ENCODE measurements at places on chromosomes 11 and 22.

- DNase-seq = no peak
Measured at GRCh38 chr11:57618438-57618837, 21.0 kb downstream of the SERPING1 start.

- DNase-seq = no peak
Measured at GRCh38 chr11:16814410-16815046, 76.1 kb downstream of the C11orf58 start.

DNA sequence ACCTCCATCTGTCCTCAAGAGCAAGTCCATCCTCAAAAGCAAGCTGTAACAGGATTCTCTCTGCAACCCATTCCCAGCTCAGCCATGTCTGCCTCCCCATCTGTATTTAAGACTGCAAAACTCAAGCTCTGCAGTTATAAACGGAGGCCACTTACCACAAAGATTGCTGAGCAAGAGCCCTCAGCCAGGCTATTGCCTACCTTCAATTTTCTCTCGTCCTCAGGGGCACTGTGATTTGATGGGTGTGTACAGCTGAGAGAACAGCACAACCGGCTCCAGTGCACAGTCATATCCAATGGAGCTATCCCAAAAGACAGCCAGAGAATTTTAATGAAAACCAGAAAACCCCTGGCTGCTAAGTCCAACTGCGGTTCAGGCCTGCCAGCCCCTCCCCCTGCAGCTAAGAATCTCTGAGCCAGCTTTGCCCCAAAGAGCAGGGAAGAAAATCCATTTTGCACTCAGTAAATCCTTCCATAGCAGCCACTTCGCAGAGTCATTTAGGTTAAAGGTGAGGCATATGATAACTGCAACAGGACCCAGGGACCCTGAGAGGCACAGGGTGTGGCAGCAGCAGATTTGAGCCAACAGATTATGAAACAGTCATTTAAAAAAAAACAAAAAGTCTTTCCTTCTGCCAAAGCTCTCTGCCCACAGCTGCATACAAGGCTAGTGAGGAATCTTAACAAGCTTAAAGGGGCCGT, 37.6 kb downstream of the RAB30 start:
- no peak for DNase-seq

DNA sequence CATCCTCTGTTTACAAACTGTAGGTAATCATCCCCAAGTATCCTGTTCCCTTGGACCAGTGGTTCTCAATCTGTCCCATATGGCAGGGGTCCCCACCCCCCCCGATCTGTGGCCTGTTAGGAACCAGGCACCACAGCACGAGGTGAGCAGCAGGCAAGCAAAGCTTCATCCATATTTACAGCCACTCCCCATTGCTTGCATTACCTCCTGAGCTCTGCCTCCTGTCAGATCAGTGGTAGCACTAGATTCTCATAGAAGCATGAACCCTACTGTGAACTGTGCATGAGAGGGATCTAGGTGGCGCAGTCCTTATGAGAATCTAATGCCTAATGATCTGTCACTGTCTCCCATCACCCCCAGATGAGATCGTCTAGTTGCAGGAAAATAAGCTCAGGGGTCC, 33.4 kb upstream of the EIF3M start:
- no peak for DNase-seq

DNA sequence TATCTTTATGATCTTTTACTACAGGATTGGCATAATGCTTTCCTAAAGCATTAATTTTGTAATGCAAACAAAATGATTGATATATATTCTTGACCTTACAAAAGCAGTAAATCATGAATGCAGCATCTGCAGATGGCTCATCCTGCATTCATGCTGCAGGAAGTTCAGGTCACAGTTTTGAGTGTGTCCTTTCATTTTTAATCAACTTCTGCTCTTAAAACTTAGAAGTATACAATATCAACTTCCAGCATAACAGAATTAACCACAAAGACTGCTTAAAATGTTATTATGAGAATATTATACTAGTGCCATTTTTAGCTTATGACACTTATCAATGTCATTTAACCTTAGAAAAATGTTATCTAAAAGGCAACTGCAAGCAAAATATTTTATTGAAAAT, 54.0 kb downstream of the SLC36A4 start:
- DNase-seq = no peak

DNA sequence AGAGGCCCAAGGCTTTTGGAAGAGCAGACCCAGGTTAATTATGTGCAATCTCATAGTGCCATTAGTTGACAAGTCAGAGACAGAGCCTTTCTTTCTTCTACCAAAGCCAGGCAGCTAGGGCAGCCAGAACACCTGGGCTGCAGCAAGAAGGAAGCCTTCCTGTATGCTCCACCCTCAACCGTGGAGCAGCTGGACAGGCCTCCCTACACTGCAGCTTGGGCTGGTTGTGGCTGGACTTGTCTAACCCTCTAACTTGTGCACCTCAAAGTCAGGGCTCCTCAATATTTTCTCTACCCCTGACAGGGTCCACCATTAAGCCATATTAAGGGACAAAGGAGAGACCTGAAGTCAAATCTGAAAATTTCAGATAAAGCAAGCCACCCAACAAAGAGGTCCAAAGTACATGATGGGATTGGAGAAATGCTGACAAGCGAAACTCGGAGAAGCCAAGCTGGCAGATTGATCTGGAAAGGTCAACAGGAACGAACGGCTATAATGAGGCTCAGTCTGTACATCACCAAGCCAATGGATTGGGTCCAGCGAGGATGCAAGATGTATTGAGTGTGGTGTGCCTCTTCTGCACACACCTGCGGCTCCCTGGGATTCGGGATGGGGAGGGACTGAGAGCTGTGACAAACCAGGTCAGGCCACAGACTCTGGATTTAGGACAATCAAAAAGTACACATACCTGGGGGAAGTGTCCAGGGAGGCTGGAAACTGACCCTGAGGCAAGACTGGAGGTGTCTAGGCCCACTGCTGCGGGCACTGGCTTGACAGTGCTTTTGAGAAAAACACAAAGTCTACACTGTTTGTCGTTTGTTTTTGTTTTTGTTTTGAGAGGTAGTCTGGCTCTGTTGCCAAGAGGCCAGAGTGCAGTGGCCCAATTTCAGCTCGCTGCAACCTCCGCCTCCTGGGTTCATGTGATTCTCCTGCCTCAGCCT, 11.7 kb upstream of the SLC43A3 start:
- no peak for DNase-seq

DNA sequence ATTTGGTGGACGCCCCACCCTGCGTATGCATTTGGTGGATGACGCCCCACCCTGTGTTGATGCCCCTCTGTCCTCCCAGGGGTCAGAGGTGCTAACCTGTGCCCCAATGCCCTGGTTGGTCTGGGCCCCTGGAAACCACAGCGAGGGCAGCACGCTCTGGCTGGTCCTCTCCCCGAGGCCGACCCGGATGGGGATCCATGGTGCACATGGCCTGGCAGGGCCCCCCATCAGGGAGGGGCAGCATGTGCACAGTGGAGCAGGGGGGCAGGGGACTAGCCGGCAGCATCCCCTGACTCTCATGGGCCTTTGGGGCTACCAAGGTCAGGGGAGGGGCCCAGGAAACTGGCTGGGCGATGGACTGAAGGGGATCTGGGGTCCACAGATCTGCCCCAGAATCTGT, 7.6 kb upstream of the MUC5AC start:
- no peak for DNase-seq

GRCh38 chr11:18536209-18536608, 9.5 kb upstream of the TSG101 start:
- no peak for DNase-seq

DNA sequence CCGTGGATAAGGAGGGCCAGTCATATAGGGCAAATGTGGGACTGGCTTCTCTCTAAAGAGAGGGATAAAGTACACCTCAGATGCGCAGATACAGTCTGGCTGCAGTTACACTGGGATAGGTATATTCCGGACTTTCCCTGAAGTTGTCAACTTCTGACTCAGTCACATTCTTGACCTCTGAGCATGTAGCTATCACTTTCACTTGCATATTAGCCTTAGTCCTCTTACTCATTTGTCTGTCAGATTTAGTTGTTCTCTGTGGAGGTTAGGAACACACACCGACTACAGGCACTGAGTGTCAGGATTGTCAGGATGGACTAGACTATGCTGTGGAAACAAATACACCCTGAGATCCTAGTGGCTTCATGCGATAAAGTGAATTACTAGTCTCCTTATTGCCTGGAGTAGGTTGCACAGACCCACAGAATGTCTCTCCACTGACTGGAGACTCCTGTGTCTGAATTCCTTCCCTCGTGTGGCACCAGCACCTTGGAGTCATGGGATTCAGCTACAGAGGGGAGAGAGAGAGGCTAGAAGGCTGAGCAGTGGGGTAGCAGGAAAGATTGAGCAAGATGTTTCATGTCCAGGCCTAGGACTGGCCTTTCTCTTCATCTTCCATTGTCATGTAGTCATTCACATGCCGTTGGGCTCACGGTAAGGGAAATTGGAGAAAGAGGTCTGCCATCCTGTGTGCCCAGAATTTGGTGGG, 654.3 kb downstream of the NTM start:
- DNase-seq = no peak

DNA sequence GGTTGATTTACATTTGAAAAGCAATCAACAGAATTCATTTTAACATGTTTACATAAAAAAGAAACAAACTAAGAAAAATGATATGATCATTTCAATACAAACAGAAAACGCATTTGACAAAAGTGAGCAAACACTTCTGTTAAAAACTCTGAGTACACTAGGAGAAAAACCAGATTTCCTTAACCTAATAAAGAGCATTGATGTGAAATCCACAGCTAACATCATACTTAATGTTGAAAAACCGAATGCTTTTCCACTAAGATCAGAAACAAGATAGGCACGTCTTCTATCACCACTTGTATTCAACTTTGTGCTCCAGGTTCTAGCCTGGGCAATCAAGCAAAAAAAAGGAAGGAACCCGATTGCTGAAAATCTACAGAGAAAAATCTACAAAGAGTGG, 227.6 kb downstream of the SBF2 start:
- DNase-seq = no peak

DNA sequence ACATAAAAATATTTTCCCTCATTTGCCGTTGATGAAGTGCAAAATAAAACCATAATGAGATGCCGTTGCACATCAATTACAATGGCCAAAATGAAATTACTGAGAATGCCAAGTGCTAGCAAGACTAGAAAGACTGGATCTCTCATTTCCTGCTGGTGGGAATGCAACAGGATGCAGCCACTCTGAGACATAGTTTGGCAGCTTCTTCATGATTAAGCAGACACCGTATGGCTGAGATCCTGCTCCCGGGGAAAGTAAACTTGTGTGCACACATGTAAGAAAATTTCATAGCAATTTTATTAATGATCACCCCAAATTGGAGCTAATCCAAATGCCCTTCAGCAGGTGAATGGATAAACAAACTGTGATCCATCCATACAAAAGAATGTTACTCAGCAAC, 1013.2 kb downstream of the TBC1D22A start:
- no peak for DNase-seq

- no peak for DNase-seq
Measured at GRCh38 chr11:729492-730074, 17.7 kb upstream of the TALDO1 start.

- no peak for DNase-seq
Measured at GRCh38 chr22:36772451-36772850, 3.5 kb downstream of the IFT27 start.

- no peak for DNase-seq
Measured at GRCh38 chr11:123197711-123198110, 2.7 kb upstream of the CLMP start.

DNA sequence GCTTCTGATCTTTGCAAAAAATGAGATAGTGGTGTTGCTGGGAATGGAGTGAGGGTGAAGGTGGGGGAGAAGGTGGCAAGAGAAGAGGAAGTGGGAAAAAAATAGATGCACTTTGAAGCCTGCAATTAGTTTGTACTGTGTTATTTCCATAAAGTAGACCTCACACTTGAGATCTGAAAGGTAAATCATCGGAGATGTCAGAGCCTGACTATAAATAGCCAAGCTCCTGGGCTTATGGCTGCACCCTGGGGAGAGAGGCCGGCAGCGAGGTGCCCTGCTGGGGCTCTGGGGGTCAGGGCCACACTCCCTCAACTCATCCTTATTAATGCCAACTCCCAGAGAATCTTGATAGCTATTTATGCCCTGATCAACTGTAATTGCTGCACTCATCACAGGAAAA, 134.4 kb downstream of the NXPE2 start:
- no peak for DNase-seq

DNA sequence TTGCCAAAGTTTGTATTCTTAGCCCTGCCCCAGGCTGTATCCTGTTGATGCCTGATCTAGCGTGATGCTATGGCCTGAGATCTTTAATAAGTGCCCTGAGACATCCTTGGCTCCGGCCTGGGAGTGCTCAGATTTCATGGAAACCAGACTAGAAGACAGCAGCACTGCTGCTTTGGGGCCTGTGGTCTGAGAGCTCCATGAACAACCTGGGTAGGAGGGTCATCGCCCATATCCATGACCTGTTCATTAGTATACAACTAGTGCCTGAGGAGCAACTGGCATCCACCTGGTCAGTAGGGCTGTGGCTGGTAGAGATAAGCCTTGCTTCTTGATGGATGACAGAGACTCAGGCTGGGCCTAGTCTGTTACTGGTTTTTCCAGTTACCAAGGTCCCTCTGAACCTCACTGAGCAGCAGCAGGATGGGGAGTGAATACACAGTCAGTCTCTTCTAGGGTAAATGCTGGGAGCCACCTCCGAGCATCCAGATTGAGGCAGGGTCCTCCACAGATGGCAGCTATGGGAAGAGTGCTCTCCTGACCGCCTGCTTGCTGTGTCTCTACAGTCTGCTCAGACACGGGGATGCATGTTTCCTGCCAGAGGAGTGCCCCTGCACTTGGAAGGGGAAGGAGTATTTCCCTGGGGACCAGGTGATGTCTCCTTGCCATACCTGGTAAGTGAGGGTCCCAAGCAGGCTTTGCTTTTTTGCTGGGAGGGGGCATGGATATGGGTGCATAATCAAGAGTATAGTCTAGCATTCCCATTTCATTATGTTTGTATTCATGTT, 39.0 kb downstream of the OTOG start:
- no peak for DNase-seq

DNA sequence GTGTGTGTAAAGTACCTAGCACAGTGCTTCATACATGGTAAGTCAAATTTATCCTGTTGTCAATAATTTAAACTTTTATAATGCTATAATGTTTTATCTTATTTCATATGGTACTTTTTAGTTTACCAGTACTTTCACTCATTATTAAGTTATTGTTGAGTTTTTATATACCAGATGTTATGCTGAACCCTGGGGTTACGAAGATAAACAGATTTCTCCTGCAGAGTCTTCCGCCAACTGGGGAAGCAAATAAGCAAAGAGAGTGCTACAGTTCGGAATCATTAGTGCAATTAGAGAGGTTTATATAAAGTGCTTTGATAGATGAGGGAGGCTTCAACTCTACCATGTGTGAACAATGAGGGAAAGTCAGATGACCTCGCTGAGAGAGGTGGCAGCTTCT, 362.3 kb downstream of the DYNC2H1 start:
- no peak for DNase-seq

- DNase-seq = no peak
Measured at GRCh38 chr11:2768471-2769408, 68.9 kb upstream of the KCNQ1OT1 start.

DNA sequence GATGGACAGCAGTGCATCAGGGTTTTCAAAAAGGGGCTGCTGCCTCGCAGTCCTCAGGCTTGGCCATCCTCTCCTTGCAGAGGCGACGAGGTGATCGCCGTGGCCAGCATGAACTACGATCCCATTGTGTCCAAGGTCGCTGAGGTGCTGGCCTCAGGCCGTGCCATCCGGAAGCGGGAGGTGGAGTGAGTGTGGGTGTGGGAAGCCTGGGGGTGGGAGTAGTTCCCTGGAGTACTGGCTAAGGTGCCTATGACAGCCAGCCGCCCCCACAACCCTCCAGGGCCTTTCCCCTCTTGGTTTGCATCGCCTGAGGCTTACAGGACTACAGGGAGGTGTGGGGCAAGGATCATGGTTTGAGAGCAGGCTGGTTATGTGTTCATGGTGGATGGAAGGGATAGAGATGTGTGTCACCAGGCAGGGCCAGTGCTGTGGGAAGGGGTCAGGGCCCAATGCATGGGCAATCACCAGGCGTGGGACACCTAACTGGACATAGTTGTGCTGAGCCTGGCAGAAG, 2.1 kb upstream of the LZTR1 start:
- DNase-seq = no peak
